ENCODE measurements at places on chromosomes 12 and 14. TPM values are rescaled to one million over a fixed set of nuclear protein-coding genes. Genes with fewer than 3 reads are reported as not detected.

DNA sequence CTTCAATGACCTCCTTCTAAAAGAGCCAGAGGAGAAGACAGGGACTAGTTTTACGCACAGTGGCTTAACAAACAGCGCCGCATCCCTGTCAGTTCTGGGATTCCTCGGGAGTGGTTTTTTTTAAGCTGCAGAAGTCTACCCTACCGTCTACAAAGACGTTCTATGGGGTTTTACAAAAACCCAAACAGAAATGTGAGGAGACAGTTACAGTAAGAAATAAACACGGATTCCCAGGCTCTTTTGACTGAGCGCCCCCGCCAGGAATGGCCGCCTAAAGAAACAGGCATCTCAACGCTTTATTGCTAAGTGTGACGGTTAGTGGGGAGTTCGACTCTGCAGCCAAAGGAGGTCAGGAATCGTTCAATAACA lies 484 bp downstream of the ALKBH1 start:
- no peak for DNase-seq

The CCER1 gene
- polyA plus RNA-seq, result not detected

The GPX2 gene
- polyA plus RNA-seq, result not detected

The CLEC6A gene
- polyA plus RNA-seq, result 0.07 TPM

The SERPINA1 gene
- 8.2 TPM for polyA plus RNA-seq

GRCh38 chr14:34228650-34228976 lies 233.4 kb downstream of the SPTSSA start:
- no peak for DNase-seq

DNA sequence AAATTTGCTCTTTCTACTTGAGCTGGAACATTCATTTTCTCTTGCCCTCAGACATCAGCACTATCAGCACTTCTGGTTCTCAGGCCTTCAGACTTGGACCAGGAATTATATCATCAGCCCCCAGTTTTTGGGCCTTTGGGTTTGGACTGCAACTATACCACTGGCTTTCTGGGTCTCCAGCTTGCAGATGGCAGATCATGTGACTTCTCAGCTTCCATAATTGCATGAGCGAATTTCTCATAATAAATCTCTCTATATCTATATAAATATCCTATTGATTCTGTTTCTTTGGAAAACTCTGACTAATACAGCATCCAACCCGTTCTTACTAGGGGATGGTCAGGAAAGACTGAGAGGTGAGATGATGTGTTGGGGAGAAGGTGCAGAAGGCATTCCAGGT lies 22.4 kb upstream of the DYRK2 start:
- no peak for DNase-seq

DNA sequence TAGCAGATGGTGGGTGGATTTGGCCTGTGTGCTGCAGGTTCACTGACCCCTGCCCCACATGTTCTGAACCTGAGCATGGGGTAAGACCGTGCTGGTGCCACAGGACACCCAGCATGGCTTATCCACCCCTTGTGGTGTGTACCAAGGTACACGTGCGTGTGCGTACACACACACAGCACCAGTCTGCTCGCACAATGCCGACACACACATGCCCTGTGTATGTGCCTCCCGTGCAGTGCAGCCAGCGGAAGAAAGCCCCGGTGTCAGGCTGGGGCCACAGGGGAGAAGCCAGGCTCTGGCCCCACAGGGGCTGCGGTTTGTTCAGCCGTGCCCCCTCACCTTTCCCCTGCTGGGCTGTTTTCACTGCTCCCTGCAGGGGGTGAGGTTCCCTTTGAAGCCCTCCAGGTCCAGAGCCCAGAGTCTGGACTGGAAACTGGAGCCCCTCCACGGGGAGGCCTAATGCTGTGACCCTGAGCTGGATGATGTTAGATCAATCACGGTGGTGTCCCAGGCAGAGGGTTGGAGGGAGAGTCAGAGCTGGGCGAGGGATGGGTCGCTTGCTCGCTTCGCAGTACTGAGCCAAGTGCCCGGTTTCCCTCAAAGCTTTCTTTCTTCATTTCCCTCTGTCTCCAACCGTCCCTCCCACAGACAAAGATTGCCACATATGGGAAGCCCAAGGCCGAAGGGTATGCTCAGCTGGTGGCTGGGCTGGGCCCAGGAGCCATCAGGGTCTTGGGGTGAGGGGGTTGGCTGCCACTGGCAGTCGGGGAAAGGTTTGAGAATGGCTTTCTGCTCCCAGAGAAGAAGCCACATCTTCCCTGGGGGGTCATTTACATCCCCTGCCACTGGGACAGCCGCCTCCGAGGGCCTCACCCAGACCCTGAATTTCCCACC lies 6.2 kb downstream of the DTX1 start:
- peak; percentile 59 for DNase-seq

The TMEM52B gene
- 0.03 TPM for polyA plus RNA-seq
